ENCODE measurements at places on chromosomes 6 and 20. TPM values are rescaled to one million over a fixed set of nuclear protein-coding genes. Genes with fewer than 3 reads are reported as not detected.

The LRRN4 gene
- total RNA-seq: 0.68 TPM

The CHD6 gene
- 40.9 TPM for total RNA-seq

The CRIP3 gene
- 0.55 TPM for total RNA-seq

The LAMA4 gene
- total RNA-seq: 9.6 TPM

The SMLR1 gene
- 0.28 TPM for total RNA-seq

The SLC23A2 gene
- total RNA-seq: 21.0 TPM

The SLC17A2 gene
- not detected for total RNA-seq

DNA sequence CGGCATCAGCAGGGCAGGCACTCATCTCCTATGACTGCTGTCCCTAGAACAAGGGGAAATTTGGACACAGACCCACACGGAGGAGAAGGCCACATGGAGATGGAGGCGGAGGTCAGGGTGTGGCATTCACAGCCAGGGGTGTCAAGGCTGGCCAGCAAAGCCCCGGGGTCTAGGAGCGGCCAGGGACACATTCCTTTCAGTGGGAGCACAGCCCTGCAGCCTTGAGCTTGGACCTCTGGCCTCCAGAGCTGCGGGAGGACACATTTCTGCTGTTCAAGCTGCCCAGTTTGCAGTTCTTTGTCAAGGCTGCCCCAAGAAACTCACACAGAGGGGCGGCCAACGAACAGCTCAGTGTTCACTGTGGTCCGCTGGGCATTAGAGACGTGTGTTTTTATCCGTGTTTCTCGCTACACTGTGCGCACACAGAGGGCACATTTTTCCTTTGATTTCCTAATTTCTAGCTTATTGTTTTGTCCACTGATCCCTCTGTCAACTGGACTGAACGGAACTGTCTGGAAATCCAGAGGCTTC is 93.4 kb upstream of the MPC1 start:
- DNase-seq: no peak

- DNase-seq: no peak
These were observed 3.2 kb downstream of the RAB44 start for GRCh38 chr6:36700831-36701230.

- DNase-seq: no peak
These were observed 56.2 kb downstream of the TMEM242 start for GRCh38 chr6:157267109-157267611.

- DNase-seq: no peak
These were observed 188.3 kb downstream of the OGFRL1 start for GRCh38 chr6:71476872-71477271.

DNA sequence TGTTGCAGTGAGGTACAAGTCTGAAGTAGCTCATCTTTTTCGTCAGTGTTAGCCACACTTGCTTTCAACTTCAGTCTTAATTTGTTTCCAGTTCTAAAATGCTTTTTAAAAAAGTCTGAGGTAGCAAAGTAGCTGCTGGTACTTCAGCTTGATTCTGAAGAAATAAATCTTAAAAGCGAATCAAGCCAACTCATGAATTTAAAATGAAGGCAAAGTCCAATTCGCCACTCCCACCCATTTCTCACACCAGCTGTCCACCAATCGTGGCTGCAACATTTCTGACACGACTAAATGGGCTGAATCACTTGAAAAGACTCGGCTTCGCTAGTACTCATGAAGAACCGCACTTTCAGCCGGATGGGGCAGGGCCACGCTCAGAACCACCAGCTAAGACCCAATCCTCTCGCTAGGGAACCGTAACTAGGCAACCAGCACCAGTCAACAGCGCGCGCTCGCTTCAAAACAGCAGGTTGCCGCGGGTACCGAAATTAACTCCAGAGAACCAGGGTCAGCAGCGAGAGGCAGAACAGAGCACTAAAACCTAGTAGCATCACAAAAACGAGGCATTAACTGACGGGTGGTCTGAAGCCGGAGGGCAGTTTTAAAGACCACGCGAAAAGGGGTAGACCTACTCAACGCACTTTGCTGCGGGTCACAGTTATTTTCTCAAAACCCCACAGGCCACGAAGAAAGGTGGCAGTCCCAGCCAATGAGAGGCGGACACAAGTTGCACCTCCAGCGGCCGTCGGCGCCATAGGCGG is 900 bp downstream of the BCLAF1 start:
- peak; percentile 72 for DNase-seq

DNA sequence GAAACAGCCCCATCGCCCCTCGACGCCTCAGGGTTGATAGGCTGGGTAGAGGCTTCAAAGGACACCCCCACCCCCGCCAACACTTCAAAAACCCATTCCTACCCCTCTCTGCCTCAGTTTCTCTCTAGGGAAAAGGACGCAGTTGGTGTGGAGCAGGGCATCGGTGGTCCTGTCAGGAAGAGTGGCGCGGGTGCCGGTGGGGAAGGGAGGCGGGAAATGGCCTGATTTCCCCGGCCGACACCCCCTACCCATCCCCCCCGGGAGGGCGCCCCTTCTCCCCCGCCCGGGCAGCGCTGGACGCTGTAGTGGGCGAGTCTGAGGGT is 367 bp downstream of the NRSN2 start:
- DNase-seq: no peak

GRCh38 chr6:31661262-31662123 is 915 bp upstream of the C6orf47 start:
- DNase-seq: no peak

DNA sequence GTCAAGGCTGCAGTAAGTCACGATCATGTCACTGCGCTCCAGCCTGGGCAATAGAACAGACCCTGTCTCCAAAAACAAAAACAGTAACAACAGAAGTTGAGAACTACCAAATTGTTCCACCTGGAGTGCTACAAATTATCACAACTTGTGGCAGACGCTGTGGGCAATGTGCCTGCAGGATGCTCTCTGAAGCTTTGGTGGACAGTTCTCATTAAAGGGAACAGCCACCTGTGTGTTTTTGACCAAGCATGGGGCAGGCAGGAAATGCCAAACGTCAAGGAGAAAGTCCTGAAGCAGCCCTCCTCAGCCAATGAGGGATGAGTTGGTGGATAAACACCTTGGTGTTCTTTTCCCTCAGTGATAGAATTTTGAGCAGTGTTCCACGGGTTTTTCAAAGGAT is 15.8 kb downstream of the COX4I2 start:
- no peak for DNase-seq

GRCh38 chr6:135254471-135254870 is 73.4 kb downstream of the MYB start:
- DNase-seq: no peak

- DNase-seq: no peak
These were observed 5.1 kb upstream of the CALHM6 start for GRCh38 chr6:116456106-116456505.

GRCh38 chr20:41344938-41345728 is 4.5 kb downstream of the LPIN3 start:
- no peak for DNase-seq

GRCh38 chr6:52136934-52137467 is 49.2 kb upstream of the IL17A start:
- no peak for DNase-seq

GRCh38 chr20:20710443-20711315 is 1.8 kb downstream of the RALGAPA2 start:
- DNase-seq: peak; percentile 67

DNA sequence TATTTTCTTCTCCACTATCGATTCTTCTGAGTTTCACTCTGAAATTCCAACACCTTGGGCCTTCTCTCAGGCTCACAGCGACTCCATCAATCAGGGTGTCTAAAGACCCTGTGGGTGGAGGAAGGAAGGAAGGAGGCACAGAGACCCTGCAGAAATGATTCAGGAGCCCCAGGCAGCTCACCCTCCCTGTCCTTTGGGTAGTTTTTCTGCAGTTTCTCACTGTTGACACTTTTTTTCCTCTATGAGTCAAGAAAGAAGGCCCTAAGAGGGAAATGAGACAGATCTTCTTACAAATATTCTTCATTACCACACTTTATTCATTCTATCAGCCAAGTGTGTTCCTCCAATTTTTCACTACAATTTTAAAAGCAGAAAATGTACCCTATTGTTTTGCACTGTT is 34.2 kb upstream of the TBXT start:
- no peak for DNase-seq

- no peak for DNase-seq
These were observed 13.3 kb downstream of the HLA-DPB1 start for GRCh38 chr6:33088931-33089620.

- DNase-seq: peak; percentile 77
These were observed at the start of gene DCDC2 for GRCh38 chr6:24357336-24358218. Gene DCDC2 (minus strand): TSS chr6:24358059. CDS start chr6:24357750, 309 bp downstream.

Measured in prostate gland (tissue), 2 donors.